ENCODE measurements at places on chromosomes 5 and 9.
A peak's percentile ranks its signal among the peaks of the same experiment; 100 is the strongest.

DNA sequence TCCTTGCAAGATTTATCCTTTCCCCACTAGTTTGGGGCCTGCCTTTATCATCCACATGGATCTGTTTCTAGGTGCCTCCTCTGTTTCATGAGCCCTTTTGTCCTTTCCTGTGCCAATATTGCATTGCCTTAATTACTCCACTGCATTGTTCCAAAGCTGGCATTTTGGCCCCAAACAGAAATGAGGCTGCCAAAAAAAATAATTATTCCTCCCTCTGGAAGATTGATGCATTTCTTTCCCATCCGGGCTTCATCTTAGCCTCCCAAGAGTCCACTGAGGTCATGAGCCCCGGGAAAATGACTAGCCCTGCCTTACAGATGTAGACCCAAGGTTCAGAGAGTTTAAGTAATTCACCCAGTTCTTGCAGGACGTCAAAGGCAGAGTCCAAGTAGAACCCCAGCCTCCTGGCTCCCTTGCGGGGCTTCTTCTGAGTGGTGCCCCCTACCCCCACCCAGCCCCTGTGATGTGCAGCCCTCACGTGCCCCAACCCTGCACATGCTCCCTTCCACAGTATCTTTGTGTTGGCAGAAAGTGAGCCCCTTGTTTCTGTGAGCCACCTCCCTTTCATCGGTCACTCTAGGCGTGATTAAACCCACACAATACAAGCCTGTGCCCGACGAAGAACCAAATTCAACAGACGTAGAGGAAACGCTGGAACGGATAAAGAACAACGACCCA, 62.1 kb downstream of the TMOD1 start:
- no peak for DNase-seq

- DNase-seq: no peak
These were observed 180.4 kb upstream of the S1PR3 start for GRCh38 chr9:88810826-88811225.

DNA sequence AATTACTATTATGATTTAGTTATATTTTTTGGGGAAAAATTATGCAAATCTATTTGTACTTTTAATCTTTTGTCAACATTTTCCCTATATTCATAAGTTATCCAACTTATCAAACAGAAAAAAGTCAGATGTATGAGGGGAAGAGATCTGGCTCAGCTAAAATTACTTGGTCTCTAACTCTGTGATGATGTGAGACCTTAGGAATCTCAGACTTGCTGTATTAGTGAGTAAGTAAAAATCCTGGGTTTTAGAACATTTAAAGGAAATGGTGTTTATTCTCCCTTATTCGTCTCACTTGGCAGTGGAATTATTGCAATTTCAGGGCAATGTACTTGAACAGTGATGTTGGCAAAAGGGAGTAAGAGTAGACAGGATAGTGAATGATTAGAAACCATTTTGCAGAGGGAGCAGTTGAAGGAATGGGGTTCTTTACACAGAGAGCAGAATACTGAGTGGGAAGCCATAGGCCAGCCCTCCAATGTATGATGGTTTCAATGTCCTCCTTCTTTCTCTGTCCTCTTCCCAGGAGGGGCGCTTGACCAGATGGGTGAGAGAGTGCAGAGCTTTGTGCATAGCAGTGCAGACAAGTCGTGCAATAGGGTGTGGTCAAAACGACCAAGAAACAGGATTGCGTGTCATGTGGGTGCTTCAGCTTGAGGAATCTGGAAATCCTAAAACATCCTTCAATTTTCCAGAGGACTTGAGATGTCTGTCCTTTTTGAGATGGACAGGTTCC, 91.7 kb downstream of the TENT4A start:
- DNase-seq: peak; percentile 18

DNA sequence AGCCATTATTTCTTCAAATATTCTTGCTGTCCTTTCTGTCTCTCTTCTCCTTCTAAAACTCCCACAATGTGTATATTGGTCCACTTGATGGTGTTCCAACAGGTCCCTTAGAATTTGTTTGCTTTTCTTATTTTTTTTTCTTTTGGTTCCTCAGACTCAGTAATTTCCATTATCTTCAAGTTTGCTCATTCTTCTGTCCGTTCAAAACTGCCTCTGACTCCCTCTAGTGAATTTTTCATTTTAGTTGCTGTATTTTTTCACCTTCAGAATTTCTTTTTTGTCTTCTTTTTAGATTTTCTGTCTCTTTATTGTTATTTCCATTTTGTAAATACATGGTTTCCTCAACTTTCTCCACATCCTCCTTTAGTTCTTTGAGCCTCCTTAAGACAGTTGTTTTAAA, 6.4 kb upstream of the SRP19 start:
- no peak for DNase-seq

GRCh38 chr5:130773813-130774212, 391.2 kb downstream of the HINT1 start:
- DNase-seq: no peak

DNA sequence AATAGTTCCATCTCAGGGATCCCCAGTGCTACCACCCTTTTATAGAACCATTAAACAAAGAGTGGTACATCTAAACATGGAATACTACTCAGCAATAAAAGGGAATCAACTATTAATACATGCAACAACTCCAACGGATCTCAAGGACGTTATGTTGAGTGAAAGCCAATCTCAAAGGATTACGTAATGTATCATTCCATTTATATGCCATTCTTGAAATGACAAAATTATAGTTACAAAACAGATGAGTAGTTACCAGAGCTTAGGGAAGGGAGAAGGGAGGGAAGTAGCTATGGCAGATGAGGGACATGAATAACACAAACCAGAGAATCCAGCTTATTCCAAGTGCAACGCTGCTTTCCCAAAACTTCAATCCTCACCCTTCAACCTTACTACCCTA, 69.5 kb downstream of the ACTL7B start:
- DNase-seq: no peak

DNA sequence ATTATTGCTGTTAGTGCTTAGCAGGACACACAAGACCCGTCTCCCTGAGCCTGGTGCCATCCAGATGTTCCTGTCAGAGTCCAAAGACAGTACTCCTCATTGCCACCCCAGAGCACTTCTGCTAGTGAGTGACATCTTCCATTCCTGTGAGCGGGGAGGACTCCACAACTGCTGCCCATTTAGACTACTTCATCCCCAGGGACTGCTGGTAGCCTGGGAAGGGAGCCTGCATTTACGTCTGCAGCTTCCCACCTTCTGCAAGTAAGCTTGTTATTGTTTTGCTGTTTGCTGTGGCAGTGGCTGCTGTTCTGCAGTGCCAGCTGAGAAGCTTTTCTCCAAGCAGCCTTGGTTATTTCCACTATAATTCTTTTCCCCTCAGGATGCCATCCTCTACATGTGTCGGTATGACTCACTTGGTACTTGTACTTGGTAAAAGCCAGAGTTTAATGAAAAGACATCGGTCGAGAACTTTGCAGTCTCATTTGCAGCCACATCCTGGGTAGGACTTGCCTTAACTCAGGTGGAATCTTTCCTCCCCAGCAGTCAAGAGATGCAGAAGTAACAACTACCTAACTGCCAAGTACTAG, 10.6 kb upstream of the MAP1B start:
- DNase-seq: no peak

- no peak for DNase-seq
These were observed 46.7 kb downstream of the FANCC start for GRCh38 chr9:95270790-95271189.

DNA sequence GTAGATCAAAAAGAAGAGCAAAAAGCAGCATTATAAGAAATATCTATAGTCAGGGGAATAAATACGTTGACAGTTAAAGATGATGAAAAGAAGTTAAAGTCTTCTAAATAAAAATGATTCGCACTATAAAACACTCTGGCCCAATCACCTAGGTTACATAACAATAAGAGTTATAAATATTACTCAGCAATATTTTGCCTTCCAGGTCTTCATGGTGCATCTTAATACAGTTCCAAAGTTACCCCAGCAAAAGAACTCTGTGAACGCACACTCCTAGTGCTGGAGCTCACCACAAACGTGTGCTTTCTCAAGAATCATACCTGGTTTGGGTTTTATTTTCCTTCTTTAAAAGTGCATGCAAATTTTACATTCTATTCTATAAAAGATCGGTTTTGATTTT, 44.7 kb downstream of the EPB41L4A start:
- DNase-seq: no peak

DNA sequence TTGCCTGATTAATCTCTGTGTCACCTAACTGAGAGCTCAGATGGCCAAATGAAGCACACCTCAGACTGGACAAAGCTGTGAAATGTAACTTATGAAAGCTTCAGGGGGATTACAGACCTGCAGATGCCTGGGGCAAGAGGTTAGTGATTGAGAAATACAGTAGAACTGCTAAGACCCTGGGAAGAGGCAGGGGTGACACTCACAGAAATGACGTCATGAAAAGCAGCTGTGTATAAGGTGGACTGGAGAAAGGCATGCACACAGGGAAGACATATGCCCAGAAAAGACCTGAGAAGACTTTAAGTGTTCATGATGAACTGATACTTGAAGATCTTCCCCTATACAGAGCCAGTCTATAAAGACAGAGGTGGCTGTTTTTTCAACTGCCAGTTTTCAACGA, 49.3 kb upstream of the SPTLC1 start:
- DNase-seq: no peak

- DNase-seq: peak; percentile 20
These were observed 23.4 kb downstream of the PAEP start for GRCh38 chr9:135584934-135585333.

- DNase-seq: no peak
These were observed 88.8 kb downstream of the FER start for GRCh38 chr5:108836492-108836891.

GRCh38 chr5:124920909-124921666, 174.6 kb upstream of the ZNF608 start:
- no peak for DNase-seq

GRCh38 chr9:79222483-79222882, 349.3 kb upstream of the TLE4 start:
- DNase-seq: no peak

DNA sequence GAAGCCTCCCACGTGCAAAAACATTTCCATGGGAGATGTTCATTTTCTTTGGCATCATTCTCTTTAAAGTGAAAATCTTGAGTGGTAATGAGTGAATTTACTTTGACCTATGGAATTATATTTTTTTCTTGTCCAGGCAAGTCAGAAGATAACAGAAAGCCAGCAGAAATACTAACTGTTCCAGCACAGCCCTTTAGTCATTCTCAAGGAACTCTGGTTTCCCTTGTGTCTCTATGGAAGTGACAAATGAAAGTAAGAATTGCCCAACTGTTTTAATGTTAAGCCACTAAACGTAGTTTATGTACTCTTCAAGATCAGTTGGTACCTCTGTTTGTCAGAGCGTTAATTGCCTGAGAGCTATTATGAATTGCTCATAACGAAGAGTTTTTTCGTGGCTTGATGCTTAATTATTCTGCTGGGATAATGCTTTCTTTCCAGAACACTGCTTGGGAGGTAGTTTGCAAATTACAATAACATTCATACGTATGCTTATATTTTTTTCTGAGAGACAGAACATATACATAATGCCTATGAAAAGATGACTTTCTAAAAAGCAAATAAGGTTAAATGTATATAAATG, 84.5 kb upstream of the CER1 start:
- DNase-seq: no peak

DNA sequence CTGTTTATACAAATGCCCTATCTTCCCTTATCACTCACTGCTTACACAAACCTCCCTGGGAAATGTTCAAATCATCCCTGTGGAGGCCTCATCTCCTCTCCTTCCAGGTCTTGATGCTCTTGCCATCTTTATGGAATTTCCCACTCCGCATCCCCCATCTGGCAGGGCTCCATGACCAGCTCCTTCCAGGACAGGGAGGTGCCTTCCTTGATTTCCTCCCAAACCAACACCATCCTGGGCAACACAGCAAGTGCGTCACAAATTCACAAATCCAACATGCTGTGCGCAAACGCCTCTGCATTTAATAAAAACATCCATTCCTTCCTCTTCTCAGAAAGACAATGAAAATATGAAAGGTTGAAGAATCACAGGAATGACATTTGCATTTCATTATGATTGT, 51.7 kb downstream of the EPB41L4A start:
- no peak for DNase-seq

DNA sequence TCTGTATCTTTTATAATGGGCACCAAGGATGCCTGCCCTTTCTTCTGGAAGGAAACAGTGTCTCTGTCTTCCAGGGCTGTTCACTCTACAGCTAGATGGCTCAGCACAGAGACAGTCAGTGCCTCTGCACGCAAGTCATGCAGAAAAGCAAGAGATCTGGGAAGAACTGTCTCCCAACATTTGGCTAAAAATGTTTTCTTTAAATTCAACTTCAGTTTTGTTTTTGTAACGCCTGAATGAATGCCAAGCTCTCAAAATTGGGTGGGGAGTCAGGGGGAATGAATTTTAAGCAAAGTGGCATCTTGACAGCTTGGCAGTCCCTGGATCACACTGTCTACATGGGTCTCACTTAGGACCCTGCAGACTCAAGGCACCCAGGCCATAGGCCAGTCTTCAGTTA, 12.6 kb downstream of the OLFML2A start:
- no peak for DNase-seq

DNA sequence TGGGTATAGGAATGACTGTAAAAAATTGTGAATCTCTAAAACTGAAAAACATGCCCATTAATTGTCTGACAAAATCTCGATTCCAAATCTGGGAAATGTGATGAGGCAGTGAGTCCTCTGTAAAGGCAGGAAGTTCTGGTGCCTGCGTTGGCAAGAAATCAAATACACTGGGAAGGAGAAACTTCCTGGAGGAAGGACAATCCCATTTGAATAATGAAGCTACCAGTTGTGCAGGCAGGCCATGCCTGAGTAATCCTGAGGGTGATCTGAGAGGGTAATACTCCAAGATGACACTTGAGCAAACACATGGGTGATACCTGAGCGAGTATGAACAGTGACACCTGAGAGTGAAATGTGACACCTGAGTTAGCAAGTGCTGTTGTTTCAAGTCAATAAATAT, 49.7 kb downstream of the KIF24 start:
- no peak for DNase-seq

DNA sequence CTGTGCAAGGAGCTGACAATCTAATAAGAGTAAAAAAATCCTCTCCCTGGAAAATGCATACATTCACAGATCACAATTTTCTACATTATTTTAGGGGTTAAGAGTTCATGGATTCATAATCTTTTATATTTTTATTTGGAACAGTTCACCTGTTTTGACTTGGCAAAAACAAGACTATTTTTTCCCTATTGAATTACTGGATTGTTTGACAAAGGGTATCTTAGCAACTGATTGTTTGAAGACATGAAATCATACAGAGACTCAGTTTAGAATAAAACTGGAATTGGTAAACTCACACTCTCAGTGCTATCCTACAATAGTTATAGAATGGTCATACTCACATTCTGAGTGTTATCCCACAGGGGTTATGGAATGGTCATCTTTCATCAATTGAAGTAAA, 358.2 kb upstream of the PTGER4 start:
- no peak for DNase-seq

DNA sequence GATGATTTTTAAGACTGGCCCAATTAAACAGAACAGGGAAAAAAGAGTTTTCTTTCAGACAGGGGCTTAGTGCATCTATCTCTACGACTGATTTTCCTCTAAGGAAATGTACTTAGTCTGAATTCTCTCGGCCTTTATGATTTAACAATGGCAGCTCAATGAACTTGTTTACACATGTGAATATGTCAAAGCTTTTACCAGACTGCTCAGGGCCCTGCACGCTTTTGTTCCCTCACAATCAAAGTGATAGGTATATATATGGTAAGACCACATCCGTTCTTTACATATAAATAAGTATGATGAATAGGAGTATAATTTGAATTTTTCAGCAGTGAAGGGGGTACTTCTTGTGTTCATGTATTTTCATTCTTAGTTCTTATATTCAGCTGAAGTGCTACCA, 27.6 kb downstream of the LEAP2 start:
- DNase-seq: no peak

- no peak for DNase-seq
These were observed 1.2 kb upstream of the PAPPA start for GRCh38 chr9:116152390-116152789.
